ENCODE measurements at places on chromosomes 7 and 10. TPM values are rescaled to one million over a fixed set of nuclear protein-coding genes. Genes with fewer than 3 reads are reported as not detected.

DNA sequence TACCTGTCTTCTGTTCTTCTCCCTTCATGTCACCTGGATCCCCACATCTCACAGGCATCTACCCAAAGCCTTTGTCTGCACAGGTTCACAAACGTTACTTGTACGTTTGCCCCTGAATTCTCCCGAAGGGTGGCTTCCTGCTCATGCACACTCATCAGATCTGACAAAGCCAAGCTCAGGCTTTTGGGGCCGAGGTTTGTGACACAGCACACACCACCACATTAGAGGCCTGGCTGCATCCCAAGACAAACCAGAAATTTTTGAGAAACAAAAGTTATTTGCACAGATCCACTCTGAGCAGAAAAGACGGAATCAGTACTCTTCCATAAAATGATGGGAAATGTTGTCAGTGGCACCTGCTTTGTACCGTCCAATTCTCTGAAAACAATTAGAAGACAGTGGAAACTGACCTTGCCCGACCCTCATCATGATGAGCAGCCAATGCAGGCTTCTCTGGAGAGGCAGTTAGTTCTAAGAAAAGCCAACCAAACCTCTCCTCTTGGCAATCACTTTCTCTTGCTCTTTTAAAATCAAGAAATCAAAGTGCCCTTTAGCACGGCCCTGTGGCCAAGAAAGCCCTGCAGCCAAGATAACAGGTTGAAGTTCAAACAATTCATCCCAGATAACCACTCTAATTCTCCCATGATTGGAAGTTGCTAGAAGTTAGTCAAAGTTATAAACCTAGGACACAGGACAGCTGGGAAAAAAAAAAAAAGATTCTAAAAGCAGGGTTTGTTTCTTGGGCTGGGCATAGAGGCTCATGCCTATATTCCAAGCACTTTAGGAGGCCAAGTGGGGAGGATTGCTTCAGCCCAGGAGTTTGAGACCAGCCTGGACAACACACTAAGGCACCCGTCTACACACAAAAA is 13.6 kb upstream of the SVIL start:
- DNase-seq, result no peak

DNA sequence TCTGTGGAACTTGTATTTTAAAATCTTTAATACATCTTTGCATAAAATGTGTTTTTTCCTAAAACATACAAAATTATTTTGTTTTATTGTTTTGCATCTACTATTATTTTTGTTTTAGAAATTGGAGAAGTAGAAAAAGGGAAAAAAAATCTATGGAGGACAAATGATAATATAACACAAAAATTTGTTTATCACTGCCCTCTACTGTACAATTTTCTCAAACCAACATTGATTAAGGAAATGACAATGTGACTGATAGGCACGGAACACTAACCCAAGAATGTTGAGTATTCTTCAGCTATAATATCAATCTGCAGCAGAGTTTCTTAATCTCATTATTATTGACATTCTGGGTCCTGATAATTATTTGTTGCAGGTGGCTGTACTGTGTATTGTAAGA is 9.5 kb upstream of the ING3 start:
- DNase-seq, result no peak

DNA sequence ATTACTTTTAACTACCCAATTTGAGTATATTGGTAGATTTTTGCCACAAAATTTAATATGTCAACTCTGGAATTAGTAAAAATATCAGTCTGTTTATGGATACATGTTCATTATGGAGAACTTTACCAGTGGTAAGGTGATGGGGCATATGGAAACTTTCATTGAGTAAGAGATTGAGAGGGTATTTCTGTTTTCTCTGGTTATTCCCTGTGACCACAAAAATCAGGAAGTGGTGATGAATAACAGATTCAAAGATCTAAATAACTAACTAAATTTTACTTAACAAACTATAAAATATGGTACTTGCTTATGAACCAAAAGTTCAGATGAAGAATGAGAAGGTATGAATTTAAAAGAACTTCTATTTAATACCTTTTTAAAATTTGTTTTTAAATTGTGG is 22.1 kb upstream of the STEAP4 start:
- no peak for DNase-seq

GRCh38 chr7:134454277-134454676 is 4.6 kb downstream of the AKR1B1 start:
- DNase-seq, result no peak

DNA sequence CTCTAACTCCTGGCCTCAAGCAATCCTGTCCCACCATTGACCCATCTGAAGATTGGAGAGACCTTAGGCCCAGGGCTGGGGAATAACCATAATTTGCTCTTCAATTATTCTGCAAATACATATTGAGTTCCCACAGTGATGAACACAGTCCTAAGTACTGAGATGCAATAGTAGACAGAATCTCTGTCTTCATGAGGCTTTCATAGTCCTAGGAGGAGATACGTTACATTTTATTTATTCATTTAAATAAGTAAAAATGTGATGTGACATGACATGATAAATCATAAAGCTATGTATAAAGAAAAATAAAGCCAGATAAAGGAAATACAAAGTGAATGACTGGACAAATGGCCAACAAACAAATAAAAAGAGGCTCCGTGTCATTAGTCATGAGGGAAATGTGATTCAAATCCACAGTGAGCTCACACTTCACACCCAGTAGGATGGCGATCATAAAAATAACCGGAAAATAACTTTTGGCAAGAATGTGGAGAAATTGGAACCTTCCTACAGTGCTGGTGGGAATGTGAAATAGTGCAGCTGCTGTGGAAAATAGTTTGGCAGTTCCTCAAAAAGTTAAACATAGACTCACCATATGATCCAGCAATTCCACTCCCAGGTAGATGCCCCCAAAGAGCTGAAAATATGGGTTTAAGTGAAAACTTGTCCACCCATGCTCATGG is 52.1 kb upstream of the JCAD start:
- no peak for DNase-seq

The FZD1 gene
- 10.3 TPM for total RNA-seq

All from Right ventricle myocardium inferior (tissue), 1 donor.